ENCODE measurements at places on chromosomes 4 and X.
A peak's percentile ranks its signal among the peaks of the same experiment; 100 is the strongest.

DNA sequence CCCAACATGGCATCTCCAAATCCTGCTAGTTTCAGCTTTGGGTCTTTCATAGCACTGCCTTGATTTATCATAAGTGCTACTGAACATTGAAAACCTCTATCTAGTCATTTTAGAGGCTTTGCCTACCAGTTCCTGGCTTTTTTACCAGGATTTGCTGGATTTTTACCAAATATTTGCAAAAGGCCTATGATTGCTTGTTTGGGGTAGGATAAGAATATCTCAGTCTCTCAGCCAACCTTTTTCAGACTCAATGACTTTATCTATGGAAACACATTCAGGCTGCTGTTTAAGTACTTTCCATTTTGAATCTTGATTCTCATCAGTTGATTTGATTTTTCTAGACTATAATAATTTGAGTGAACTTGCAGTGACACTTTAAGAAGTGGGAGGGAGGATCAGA, 80.1 kb downstream of the NPFFR2 start:
- no peak for DNase-seq

GRCh38 chr4:139643042-139643895, 22.4 kb upstream of the MGST2 start:
- no peak for DNase-seq

DNA sequence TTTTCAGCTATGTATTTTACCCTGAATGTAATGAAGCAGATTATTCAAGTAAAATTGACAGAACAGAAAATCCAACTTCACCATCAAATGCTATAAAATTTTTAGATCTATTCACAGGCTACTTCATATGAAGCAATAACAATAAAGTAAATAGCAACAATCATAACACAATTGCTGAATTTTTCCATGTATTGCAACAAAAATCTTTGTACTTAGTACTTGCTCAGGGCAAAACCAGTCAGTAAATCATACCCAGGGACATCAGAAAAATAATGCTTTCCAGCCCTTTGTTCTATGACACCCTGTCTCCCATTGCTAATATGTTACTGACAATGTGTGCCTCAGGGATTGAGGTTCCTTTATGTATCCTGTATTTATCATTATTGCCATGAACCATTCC, 15.5 kb downstream of the TNIP3 start:
- no peak for DNase-seq

DNA sequence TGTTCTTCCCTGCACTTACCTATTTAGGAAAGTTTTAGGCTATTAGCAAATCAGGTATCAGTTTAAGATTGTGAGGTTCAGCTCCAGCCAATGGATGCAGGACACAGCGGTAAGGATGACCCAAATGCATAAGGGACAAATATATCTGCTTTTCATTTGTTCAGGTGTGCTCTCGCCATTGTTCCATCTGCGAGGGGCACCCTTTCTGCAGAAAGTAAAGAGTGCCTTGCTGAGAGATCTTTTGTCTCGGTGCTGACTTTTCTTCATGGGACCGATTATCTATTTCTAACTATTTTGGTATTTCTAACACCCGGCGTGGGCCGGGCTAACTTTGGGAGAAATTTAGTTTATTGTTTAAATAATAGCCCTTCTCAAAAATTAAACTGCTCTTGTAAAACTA, 49.0 kb downstream of the CCDC149 start:
- DNase-seq, result no peak

- DNase-seq, result no peak
These were observed 173.5 kb downstream of the NPFFR2 start for GRCh38 chr4:72205298-72205697.

GRCh38 chr4:34202154-34202553, 2042.2 kb downstream of the ARAP2 start:
- DNase-seq, result no peak

GRCh38 chr4:101332424-101332823, 14.9 kb downstream of the PPP3CA start:
- DNase-seq, result no peak

DNA sequence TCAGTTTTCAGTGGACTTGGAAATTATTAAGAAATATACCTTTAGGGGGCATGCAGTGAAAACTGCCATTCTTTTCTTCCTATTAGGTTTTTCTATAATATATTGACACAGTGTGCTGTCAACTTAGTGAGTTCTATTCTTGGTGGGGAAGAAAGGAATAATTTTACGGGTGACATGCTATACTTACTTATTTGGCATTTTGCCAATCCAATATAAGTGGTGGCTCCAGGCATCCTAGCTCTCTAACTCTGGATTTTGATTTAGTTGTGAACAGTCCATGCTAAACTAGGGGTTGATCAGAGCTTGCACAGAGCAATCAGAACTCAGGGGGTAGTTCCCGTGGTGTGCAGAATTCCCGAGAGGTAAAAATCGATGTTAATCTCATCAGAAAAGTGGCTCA, 277.7 kb upstream of the FTHL17 start:
- DNase-seq, result no peak

DNA sequence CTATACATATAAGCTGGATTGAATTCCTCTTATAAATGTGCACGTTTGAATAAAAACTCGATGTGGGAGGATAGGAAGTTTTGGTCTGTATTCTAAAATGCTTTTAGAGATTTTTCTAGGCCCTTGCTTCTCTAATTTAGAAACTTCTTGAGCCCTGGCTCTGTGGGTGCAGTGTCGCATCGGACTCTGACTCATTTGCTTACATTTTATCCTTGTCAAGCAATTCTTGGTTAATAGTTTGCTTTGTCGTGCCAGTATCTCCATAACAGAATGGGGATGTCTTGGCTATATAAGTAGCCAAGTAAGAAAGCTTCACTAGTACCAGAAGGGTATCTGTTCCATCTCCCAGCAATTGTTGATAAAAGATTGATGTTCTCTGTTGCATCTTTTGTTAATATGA, 10.7 kb downstream of the SGMS2 start:
- no peak for DNase-seq

DNA sequence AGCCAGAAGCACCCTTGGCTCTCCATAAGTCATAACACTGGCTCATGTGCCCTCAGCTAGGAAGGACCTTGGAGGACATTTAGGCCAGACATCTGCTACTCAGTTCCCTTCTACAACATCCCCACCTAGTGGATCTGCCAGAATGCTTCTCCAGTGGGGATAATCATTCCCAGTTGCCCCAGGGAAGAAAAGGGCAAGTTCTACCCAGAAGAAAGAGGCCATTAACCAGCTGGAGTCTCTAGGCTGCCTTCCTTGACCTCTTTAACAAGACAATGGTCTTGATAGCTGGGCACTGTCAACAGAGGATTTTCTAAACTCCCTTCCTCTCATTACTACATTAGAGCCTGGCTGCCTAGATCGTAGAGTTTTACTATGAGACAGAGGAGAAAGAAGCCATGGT, 42.0 kb downstream of the LGI2 start:
- no peak for DNase-seq

GRCh38 chr4:66169341-66169740, 499.1 kb upstream of the EPHA5 start:
- DNase-seq, result no peak

- no peak for DNase-seq
These were observed 549.8 kb upstream of the LCORL start for GRCh38 chr4:18571301-18571761.

DNA sequence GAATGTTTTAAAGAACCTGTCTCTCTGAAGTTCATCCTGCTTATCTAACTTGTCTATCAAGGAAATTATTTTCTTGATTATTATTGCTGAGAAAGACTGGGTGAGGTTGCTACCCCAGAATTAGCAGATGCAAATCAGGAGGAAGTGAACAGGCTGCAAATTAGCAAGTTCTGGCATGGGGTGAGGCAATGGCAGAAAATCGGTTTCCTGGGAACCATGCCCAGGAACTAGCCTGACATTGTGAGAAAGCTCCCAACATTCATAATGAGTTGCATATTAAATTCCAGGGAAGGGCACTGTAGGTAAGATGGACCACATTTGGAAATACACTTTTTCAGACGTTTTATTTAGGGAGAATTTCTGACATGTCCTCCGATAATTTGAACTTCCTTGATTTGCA, 11.6 kb downstream of the ARSF start:
- no peak for DNase-seq

GRCh38 chrX:136063340-136064079, 78.3 kb downstream of the SLC9A6 start:
- no peak for DNase-seq

DNA sequence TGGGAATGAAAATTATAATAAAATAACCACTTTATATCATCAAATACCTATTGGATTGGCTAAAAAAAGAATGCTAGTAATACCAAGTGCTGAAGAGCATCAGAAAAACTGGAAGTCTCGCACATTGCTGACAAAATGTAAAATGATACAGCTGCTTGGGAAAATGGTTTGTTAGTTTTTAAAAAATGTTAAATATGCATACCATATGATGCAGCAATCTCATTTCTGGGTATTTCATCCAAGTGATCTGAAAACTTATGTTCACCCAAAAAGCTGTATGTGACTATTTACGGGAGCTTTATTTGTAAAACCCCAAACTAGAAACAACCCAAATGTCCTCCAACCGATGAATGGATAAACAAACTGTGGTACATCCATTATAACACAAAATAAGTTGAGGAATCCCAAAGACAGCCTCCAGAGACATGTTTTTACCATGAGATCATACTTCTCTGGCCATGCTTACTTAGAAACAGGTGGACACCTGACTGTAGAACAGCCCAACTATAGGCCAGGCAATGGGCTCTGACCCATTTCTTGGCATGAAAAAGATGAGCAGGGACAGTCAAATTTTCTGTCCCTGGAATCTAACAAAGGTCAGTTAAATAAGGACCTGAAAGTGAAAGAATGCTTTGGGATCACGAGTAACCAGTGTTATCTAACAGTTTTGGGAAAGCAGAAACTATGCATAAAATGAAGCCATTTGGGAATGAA, 47.5 kb upstream of the FAM120C start:
- DNase-seq, result no peak

- no peak for DNase-seq
These were observed 123.3 kb downstream of the RNF150 start for GRCh38 chr4:141009931-141010330.

DNA sequence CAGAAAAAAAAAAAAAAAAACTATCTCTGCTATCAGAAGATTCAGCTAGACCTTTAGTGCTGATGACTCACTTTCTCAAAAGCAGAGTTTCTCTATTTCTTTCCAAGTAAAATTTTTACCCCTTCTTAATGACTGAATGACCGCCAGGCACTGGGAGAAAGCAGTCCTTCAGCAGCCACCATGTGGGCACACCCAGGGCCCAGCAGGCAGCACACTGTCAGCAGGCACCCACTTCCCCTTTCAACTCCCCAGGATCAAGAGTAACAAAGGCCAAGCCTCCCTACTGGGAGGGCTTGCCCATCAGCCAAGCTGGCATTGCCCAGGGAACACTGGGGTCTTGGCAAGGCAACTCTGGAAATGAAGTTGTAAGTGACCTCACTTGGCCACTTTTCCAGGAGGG, 201.9 kb upstream of the MAMLD1 start:
- DNase-seq, result no peak

- DNase-seq, result peak; percentile 57
These were observed 48.0 kb downstream of the SLC25A5 start for GRCh38 chrX:119516157-119516702.

GRCh38 chr4:14028862-14029261, 401.3 kb upstream of the BOD1L1 start:
- DNase-seq, result no peak

- DNase-seq, result no peak
These were observed 163.4 kb downstream of the WDFY3 start for GRCh38 chr4:84803116-84803515.

- DNase-seq, result no peak
These were observed 336.1 kb upstream of the BOD1L1 start for GRCh38 chr4:13963601-13964000.

- DNase-seq, result no peak
These were observed 18.0 kb downstream of the FAM184B start for GRCh38 chr4:17763416-17763815.

DNA sequence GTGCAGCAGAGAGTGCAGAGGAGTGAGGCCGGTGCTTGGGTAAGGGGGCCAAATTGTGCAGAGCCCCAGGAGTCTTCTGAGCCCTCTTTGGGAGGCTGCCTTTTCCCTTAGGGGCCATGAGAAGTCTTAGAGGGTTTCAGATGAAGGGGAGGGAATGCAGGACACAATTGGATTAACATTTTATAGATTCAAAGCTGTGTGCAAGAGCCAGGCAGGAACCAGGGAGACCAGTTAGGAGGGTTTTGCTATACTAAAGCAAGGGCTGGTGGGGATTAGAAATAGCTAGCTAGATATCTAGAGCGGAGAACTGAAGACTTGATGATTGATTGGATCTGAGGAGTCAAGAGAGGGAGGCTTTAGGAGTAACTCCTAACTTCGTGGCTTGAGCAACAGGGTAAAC, 49.5 kb upstream of the SETD7 start:
- no peak for DNase-seq

- no peak for DNase-seq
These were observed 121.0 kb upstream of the ARSJ start for GRCh38 chr4:114100288-114101031.

- no peak for DNase-seq
These were observed 349.3 kb upstream of the GALNT7 start for GRCh38 chr4:172819353-172819752.

DNA sequence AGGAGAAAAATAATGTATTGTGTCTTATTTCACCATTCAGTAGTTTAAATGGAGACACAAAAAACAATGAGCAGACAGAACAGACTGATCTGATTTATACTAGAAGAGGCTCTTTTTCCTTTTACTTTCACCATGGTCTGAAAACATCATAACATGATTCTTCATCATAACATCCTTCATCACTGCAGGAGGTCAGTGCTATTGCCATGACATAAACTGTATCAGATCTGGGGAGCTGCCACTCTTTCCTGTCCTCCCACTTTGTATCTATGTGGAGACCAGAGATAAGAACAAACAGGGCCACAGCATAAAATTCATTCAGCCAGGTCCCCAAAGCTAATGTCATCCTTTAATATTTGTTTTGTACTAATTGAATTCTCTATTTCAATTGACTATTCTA, 25.2 kb downstream of the SOD3 start:
- no peak for DNase-seq

- no peak for DNase-seq
These were observed 155.2 kb downstream of the SMIM20 start for GRCh38 chr4:26069218-26069617.
